ENCODE measurements at places on chromosomes 11 and 22.
A peak's percentile ranks its signal among the peaks of the same experiment; 100 is the strongest.

GRCh38 chr22:37079158-37079557, 27.6 kb downstream of the KCTD17 start:
- H3K27me3 ChIP-seq: 0 out of 2 replicates have a peak, but pooled peaks cover 8% of the 10 kb centered on the region
- no peak for DNase-seq
- no peak overlapping the region for H3K27ac ChIP-seq
- no peaks in the 10 kb centered on the region for H3K36me3 ChIP-seq
- no peak overlapping the region for H3K4me3 ChIP-seq

DNA sequence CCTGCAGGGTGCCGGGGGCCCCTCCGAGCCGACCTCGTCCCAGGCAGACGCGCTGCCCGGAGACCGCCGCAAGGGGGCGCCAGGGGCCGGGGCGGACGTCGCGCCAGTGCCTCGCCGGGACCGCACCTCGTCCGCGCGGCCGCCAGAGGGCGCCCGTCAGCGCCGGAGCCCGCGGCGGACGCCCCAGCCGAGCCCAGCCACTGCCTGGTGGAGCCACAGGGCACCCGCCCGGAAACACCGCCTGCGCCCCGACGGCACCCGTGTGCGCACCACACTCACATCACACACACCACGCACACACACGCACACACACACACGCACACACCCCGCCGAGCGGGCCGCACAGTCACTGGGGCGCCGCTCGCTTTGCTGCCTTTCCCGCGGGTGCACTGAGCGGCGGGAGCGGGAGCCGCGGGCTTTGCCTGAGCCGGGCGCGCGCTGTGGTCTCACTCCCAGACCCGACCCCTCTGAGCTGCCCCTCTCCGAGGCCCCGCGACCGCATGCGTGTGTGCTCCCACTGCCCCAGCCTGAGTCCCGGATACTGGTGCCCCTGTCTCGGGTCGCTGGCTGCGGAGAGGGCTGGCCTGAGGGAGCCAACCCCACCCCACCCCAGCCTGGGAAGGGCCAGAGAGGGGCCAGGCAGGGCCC, 449.3 kb downstream of the OPCML start:
- DNase-seq: no peak
- H3K27me3 ChIP-seq: peaks cover 26% of the 10 kb centered on the region
- no peaks in the 10 kb centered on the region for H3K36me3 ChIP-seq
- no peaks in the 10 kb centered on the region for H3K4me1 ChIP-seq

DNA sequence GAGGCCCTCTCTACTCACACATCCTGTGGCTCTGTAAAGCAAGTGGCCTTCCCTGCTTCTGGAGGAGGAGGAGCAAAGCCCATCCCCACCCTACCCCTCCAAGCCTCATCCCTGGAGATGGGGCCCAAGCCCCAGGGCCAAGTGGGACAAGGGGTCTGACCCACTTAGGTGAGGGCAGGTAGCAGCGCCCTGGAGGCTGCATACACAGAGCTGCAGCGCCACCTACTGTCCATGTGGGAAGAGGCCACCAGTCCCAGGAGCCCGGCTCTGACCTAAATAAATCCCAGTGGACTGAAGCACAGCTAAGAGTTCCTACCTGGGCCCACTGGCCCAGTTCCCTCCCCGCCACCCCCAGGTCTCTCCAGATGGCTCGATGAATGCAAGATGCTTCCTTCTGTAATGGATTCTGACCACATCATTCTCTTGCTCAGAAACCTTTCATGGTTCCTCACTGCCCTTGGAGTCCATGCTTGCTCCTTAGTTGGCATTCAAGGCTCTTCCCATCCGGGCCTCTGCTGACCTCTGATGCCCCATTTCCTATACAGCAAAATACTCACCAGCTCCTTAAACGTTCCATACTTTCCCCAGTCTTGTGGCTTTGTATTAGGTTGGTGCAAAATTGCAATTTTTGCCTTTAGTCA, 62.1 kb downstream of the THAP12 start:
- no peak overlapping the region for H3K4me3 ChIP-seq
- H3K27ac ChIP-seq: no peak overlapping the region
- H3K27me3 ChIP-seq: no peaks in the 10 kb centered on the region
- H3K36me3 ChIP-seq: no peaks in the 10 kb centered on the region

GRCh38 chr11:128941110-128941509, 1.6 kb downstream of the TP53AIP1 start:
- H3K36me3 ChIP-seq: no peaks in the 10 kb centered on the region
- H3K27ac ChIP-seq: no peak overlapping the region
- no peak overlapping the region for H3K4me3 ChIP-seq
- no peaks in the 10 kb centered on the region for H3K27me3 ChIP-seq
- H3K4me1 ChIP-seq: peaks cover 5% of the 10 kb centered on the region
- DNase-seq: no peak

DNA sequence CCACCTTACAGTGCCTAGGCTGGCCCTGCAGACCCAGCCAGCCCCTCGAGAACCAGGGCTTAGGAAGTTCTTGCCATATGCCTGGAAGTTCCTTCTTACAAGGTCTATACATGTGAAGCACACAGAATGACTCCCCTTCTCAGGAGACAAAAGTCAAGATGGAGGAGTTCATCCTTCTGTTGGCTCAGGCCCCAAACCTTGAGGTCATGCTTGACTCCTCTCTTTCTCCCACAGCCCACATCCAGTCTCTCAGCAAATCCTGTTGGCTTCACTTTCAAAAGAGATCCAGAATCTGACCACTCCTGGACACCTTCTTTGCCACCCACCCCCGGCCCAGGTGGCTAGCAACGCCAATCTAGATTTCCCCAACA, 1.7 kb upstream of the CD248 start:
- H3K4me3 ChIP-seq: no peak overlapping the region
- no peaks in the 10 kb centered on the region for H3K4me1 ChIP-seq
- no peaks in the 10 kb centered on the region for H3K36me3 ChIP-seq
- no peak for DNase-seq

GRCh38 chr11:1854949-1855885, 2.3 kb downstream of the LSP1 start:
- H3K36me3 ChIP-seq: no peaks in the 10 kb centered on the region
- no peak overlapping the region for H3K27ac ChIP-seq
- no peak for DNase-seq
- no peaks in the 10 kb centered on the region for H3K27me3 ChIP-seq
- no peak overlapping the region for H3K4me3 ChIP-seq
- H3K4me1 ChIP-seq: no peaks in the 10 kb centered on the region

DNA sequence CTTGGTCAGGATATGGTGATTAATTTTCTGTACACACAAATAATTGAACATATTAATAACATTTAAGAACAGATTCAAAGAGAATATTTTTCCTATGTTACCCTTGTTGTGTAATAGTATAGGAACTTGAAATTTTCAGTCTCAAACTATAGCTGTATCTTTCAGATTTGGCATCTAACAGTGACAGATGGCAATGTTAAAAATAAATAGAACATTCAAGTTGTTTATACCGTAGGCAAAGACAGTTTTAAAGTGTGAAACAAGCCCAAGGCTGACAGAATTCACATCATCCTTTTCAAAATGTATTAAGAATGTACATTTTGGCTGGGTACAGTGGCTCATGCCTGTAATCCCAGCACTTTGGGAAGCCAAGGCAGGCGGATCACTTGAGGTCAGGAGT, 92.6 kb upstream of the TP53AIP1 start:
- no peaks in the 10 kb centered on the region for H3K27me3 ChIP-seq
- no peak overlapping the region for H3K4me3 ChIP-seq
- no peak overlapping the region for H3K27ac ChIP-seq
- H3K36me3 ChIP-seq: no peaks in the 10 kb centered on the region
- H3K4me1 ChIP-seq: no peaks in the 10 kb centered on the region

GRCh38 chr11:64906314-64906635, 10.7 kb downstream of the ATG2A start:
- H3K36me3 ChIP-seq: peaks cover 33% of the 10 kb centered on the region
- H3K27ac ChIP-seq: no peak overlapping the region
- no peak for DNase-seq
- no peaks in the 10 kb centered on the region for H3K4me1 ChIP-seq

DNA sequence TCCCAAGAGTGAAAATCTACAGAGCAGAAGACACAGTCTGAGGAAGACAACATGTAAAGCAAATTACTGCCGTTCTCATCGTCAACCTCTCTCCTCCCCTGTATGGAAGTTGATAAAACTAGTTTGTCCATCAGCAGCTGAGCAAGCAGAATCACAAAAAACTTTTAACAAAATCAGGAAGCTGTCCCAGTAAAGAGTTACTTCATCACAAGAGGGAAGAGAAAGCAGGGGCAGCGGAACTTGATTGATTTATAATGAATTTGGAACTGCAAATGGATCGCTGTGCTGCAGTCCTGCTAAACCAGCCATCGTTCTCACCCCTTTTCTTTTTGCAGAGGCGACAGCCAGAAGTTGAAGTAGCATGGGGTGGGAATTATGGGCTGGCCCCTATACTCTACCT, 13.7 kb upstream of the UCP3 start:
- DNase-seq: no peak
- H3K4me3 ChIP-seq: no peak overlapping the region
- H3K36me3 ChIP-seq: no peaks in the 10 kb centered on the region
- H3K27me3 ChIP-seq: no peaks in the 10 kb centered on the region
- H3K4me1 ChIP-seq: peaks cover 47% of the 10 kb centered on the region

GRCh38 chr11:128625326-128625725, 38.0 kb upstream of the ETS1 start:
- H3K27ac ChIP-seq: no peak overlapping the region
- DNase-seq: no peak
- no peaks in the 10 kb centered on the region for H3K27me3 ChIP-seq

DNA sequence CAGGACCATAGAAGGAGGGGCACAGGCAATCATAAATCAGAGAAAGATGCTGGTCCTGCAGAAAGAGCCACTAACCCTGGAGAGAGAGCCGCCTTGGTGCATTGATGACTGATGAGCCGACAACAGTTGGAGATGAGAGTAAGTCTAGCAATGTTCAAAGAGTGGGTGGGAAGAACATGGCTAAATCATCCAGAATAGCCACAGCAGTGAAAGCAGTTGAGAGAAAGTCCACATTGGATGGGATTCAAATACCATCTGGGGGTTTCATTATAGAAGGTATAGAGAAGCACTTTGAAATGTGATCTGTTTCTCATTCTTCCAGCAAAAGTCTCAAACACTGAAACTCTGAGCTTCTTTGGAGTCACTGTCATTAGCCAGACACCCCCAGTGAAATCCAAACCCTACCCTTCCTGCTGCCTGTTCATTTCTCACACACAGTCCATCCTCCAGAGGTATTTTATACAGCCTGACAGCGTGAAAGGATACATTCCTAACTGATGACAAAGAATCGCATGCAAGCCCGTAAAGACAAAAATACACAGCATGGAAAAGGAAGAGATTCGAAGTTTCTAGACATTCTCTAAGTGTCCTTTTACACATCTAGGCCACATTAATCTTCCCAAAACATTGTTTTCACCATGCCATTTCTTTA, 303.1 kb upstream of the MPPED2 start:
- H3K36me3 ChIP-seq: no peaks in the 10 kb centered on the region
- no peaks in the 10 kb centered on the region for H3K4me1 ChIP-seq
- DNase-seq: peak; percentile 3
- no peak overlapping the region for H3K27ac ChIP-seq
- H3K4me3 ChIP-seq: no peak overlapping the region

DNA sequence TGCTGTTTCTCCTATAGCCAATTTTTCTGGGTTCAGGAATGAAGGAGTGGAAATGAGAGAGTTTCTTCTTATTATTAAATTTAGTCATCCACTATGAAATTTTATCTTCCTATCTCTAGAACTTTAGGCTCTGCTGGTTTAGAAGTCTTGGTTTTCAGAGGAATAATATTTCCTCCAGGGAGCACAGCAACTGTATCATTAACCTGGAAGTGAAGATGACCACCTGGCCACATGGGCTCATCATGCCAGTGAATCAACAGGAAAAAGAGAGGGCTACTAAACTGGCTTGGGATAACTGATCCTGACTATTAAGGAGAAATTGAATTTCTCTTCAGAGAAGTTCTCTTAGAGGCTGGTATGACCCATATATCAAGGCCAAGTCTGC, 44.4 kb downstream of the ADM start:
- H3K4me3 ChIP-seq: no peak overlapping the region
- 0 out of 2 replicates have a peak overlapping the region, but pooled peaks have one; percentile 6 for H3K27ac ChIP-seq
- DNase-seq: no peak
- no peaks in the 10 kb centered on the region for H3K36me3 ChIP-seq
